NAMALWA (cell line): ENCODE measurements at places on chromosomes 11 and 22.

GRCh38 chr22:45584121-45584570 is 81.5 kb downstream of the FBLN1 start:
- no peak for DNase-seq

DNA sequence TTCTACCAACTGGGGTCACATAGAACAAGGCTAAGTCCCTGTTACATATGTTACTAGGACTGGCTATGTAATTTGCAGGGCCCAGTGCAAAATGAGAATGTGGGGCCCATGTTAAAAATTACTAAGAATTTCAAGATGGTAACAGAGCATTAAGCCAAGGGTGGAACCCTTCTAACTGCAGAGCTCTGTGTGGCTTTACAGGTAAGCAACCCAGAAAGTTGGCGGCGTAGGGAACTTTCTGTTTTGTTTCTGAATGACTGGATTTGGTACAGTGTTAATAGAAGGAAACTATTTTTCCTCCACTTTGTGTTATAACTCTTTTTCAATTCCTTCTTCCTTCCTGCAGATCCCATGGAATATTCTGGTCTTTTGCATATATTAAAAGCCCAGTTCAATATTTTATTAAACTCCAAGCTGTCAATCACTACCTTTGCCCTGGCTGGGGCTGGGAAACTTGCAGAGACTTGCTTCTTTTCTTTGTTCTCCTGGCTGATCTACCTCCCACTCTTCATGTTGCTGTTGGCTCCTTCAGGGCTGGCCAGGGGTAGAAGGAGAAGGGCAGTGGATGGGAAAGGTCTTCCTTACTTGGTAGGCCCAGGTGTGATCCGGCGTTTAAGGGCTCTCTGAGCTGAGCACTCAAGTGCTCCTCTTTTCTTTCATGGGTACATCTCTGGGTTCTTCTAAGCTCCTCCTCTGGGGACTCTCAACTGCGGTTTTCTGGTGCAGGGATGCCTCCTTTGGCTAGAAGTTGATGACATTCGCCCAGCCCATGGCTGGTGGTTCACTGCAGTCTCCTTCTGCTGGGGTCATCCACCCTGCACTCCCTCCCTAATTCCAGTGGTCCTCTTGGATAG is 67.7 kb downstream of the SNX19 start:
- DNase-seq, result no peak

- DNase-seq, result no peak
Observed at GRCh38 chr11:132187814-132188213, 817.4 kb downstream of the NTM start.

GRCh38 chr11:109734566-109734965 is 312.6 kb downstream of the C11orf87 start:
- no peak for DNase-seq

- DNase-seq, result no peak
Observed at GRCh38 chr11:86089659-86090058, 20.8 kb upstream of the PICALM start.

DNA sequence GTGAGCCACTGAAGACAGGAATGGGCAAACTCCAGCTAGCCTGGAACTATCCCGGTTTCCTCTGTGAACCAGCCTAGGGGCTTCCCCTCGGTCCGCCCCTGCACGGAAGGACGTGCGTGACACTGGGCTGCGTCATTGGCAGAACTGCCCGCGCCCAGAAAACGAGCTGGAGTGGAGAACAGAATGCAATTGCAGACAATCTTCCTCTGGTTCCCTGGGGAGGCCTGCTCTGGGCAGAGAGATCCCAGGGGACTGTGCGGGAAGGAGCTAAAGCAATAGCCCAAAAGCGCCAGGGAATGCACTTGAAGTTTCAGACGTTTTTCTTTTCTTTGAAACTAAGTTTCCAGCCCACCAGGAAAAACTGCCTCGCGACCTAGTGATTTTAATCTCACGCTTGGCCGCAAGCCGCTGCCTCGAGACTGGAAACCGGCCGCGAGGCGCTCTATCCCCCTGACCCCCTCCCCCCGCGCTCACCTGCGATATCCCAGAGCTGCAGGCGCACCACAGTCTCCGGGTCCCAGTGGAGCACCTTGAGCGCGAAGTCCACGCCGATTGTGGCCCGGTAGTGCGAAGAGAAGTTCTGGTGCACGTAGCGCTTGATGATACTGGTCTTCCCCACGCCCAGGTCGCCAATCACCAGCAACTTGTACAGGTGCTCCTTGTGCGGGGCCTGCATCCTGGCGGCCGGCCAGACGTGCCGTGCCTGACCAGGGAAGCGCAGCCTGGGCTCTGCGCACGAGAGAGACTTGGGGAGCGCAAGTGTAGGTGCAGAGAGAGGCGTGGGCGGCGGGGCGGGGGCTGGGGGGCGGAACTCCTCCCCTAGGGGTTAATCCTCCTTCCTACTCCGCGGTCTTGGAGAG is at the start of gene RAB38:
Gene RAB38, minus strand, starts transcription at position 735 of the 860 bp plus-strand sequence. Its CDS starts 59 bp downstream, at position 676.
- no peak for DNase-seq

DNA sequence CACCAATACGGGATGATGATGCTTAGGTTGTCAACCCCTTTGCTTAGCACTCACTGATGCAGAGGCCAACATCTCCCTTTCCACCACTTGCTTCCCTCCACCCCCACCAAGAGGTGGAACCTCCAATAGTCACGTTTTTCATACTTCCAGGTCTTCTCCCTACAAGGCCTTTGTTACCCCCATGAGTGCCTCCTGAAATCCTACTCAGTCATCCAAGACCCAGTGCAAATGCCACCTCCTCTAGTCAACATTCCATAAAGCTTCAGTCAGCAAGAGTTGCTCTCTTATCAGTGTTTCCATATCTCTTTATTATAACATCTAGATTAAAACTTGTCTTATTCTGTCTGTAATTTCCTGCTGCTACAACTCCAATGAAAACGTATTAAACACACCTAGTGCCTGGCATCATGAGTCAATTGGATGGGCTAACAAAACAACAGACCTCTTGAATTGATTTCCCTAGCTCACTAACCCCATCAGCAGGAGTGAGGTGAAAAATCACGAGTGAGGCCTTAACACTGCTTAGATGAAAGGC is 370.7 kb upstream of the CCDC90B start:
- DNase-seq, result no peak

DNA sequence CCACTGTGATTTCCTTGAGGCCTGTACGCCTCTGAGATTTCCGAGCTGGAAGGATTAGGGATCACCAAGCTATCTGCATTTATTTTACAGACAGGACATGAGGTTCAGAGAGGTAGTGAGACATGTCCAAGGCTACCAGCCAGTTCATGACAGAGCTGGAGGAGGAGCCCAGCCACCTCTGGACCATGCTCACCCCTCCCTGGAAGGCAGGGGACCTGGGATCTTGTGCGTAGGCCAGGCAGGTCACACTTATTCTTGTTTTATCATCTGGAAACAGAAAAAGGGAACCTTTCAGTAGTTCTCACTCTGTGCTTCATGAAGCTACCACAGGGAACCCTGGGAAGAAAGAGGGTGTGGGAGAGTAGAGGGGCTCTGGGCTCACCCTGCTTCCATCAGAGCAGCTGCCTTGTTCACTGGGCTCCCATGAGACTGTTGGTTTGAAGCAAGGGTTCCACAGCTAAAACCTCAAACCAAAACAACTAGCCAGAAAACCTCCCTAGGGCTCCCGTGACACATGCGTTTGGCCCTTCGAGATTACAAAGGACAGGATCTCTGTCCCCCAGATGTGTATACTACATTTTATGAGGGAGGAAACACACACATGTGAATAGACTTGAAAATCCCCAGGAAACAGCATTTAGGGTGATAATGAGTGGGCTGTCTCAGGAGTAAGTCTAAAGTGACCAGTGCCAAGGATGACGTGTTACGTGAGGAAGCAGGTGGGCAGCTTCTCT is 106.4 kb downstream of the DSCAML1 start:
- DNase-seq, result peak; percentile 33

GRCh38 chr11:64863391-64864060 is 14.9 kb downstream of the EHD1 start:
- DNase-seq, result no peak

- DNase-seq, result no peak
Observed at GRCh38 chr11:4025248-4025966, 69.2 kb upstream of the RRM1 start.

DNA sequence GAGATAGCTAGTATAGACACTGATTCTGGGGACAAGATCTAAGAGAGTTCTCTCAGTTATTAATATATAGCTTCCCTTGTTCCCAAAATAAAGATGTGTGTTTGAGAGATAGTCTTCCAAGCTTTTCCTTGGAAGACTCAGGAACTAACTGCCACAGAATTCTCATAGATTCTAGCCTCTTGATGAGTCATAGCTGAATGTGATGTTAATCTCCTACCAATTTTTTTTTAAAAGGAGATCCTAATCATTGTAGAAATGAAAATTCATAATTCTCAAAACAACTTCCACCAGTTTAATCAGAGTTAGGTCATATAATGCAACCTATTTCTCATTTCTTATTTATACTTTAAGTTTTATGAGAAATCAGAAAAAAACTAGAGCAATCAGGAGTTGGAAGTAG is 148.8 kb downstream of the JRKL start:
- DNase-seq, result no peak
